Effector memory CD8-positive, alpha-beta T cell (primary cell): ENCODE measurements at places on chromosomes 7 and 10.

DNA sequence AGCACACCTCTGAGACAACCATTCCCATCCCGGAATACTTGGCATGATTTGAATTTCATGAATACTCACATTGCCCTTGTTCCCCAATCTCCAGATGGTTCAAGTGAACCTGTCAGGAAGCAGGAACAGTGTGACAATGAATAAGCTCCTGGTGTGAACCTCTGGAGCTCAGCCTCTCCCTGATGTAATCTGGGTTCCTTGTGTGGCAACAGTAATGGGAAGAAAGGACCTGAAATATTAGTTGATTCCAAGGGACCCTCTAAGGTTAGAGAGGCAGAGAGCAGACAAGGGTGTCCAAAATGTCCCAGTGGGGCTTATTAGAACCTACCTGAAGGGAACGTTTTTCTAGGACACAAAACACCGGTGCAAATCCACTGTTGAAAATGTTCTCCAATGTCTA is 8.5 kb downstream of the OR2A7 start:
- no peaks in the 10 kb centered on the region for H3K4me1 ChIP-seq

GRCh38 chr7:43653466-43653865 is 70.6 kb downstream of the STK17A start:
- H3K4me1 ChIP-seq: peaks cover 49% of the 10 kb centered on the region
- no peak overlapping the region for H3K27ac ChIP-seq
- H3K4me3 ChIP-seq: no peak overlapping the region
- H3K36me3 ChIP-seq: peaks cover 35% of the 10 kb centered on the region
- no peaks in the 10 kb centered on the region for H3K27me3 ChIP-seq
- no peak for DNase-seq

DNA sequence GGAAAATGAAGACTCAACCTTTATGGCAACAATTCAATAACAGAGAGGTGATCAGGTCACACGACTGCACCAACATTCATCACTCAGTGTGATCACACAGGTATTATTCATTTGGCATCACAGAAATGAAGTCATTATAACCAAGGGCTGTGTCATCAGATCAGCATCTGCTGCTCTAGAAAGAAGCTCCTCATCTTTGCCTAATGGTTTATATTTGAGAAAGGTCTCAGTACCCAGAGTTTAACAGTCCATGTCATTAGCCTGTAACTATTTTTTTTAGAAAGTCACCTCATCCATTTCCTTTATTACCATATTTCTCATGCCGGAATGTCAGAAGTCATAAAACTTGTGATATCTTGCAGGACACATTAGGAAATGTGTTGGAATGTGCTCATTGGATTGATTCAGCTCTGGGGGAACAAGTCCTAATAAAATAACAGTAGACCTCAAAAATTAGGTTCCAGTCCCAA is 45.1 kb upstream of the PRKG1 start:
- H3K4me3 ChIP-seq: no peak overlapping the region
- DNase-seq: no peak
- H3K27ac ChIP-seq: no peak overlapping the region
- H3K4me1 ChIP-seq: no peaks in the 10 kb centered on the region

GRCh38 chr10:27482984-27483956 is 20.8 kb upstream of the RAB18 start:
- no peak for DNase-seq
- H3K27me3 ChIP-seq: peaks cover 46% of the 10 kb centered on the region
- no peak overlapping the region for H3K27ac ChIP-seq
- no peaks in the 10 kb centered on the region for H3K36me3 ChIP-seq

GRCh38 chr7:22972207-22972606 is 41.7 kb downstream of the HYCC1 start:
- no peak for DNase-seq
- peaks cover 16% of the 10 kb centered on the region for H3K36me3 ChIP-seq
- H3K27me3 ChIP-seq: no peaks in the 10 kb centered on the region
- no peaks in the 10 kb centered on the region for H3K4me1 ChIP-seq

- no peak overlapping the region for H3K27ac ChIP-seq
- no peaks in the 10 kb centered on the region for H3K27me3 ChIP-seq
- no peak overlapping the region for H3K4me3 ChIP-seq
- DNase-seq: no peak
- H3K36me3 ChIP-seq: no peaks in the 10 kb centered on the region
Measured at GRCh38 chr7:77157446-77157845, 35.0 kb downstream of the CCDC146 start.

DNA sequence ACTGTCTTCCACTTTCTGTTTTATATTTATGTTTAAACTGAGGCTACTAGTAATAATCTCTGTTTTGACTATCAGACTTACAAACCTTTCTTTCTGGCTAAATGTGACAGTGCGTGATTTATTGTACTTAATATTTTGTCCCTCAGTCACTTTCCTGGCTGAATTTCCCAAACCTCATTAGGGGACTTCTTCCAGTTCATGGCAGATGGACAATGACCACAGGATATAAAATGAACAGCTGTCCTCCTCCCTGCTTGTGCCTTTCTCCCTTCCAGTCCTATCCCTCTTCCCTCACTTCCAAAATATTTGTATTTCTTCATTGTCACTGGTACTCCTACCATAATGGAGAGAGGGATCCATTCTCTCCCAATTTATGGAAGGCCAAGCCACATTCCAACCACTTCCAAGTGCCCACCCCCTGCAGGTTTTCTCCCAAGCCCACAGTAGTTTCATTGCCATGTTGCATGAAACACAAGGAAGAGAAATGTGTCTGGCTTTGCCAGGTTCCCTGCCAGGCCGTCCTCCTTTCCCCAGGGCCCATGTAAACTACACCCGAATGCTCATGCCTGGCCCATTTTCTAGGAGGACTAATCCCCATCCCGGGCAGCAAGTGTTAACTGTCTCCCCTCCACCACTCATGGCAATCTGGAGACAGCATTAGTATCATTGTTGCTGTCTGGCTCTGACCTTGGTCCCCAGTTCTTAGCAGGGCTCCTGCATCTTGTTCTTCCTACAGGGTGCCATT is 269.5 kb upstream of the SLC26A5 start:
- no peaks in the 10 kb centered on the region for H3K4me1 ChIP-seq
- H3K4me3 ChIP-seq: no peak overlapping the region
- H3K27me3 ChIP-seq: peaks cover 15% of the 10 kb centered on the region
- no peak for DNase-seq

GRCh38 chr7:102434039-102434486 is 688 bp downstream of the ORAI2 start:
- no peak for DNase-seq
- H3K27ac ChIP-seq: peak overlapping the region; percentile 96
- no peaks in the 10 kb centered on the region for H3K27me3 ChIP-seq
- H3K4me3 ChIP-seq: peak overlapping the region; percentile 73
- H3K36me3 ChIP-seq: peaks cover 49% of the 10 kb centered on the region

GRCh38 chr7:104962781-104963180 is 51.2 kb upstream of the KMT2E start:
- peak overlapping the region; percentile 15 for H3K27ac ChIP-seq
- no peaks in the 10 kb centered on the region for H3K27me3 ChIP-seq
- no peak for DNase-seq
- peaks cover 5% of the 10 kb centered on the region for H3K4me1 ChIP-seq
- H3K4me3 ChIP-seq: no peak overlapping the region

DNA sequence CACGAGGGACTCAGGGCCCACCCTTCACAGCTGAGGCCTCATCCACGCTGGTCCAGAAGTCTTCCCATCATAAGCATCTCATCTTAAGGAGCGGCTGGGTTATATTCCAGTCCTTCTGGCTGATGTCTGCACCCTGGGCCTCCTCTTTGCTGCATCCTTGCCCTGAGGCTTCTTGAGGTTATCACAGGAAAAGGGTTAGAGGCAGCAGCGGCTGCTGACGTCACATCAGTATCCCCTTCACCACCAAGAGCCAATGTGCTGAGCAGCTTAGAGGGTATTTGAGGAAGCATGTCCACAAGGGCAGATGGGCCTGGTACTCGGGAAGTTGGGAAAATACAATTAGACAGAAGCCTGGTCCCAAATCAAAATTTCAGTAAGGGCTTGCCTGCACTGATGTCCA is 125.1 kb downstream of the PLXNA4 start:
- peaks cover 76% of the 10 kb centered on the region for H3K4me1 ChIP-seq
- peak overlapping the region; percentile 69 for H3K4me3 ChIP-seq
- DNase-seq: peak; percentile 62
- H3K27ac ChIP-seq: peak overlapping the region; percentile 91

GRCh38 chr7:116790025-116790424 is 72.4 kb upstream of the CAPZA2 start:
- no peaks in the 10 kb centered on the region for H3K36me3 ChIP-seq
- H3K4me3 ChIP-seq: no peak overlapping the region
- no peaks in the 10 kb centered on the region for H3K4me1 ChIP-seq
- DNase-seq: no peak
- H3K27ac ChIP-seq: no peak overlapping the region

GRCh38 chr10:62715383-62715782 is 89.1 kb upstream of the ADO start:
- H3K27me3 ChIP-seq: no peaks in the 10 kb centered on the region
- no peak overlapping the region for H3K4me3 ChIP-seq
- H3K36me3 ChIP-seq: no peaks in the 10 kb centered on the region
- no peak overlapping the region for H3K27ac ChIP-seq
- no peak for DNase-seq
- H3K4me1 ChIP-seq: no peaks in the 10 kb centered on the region

DNA sequence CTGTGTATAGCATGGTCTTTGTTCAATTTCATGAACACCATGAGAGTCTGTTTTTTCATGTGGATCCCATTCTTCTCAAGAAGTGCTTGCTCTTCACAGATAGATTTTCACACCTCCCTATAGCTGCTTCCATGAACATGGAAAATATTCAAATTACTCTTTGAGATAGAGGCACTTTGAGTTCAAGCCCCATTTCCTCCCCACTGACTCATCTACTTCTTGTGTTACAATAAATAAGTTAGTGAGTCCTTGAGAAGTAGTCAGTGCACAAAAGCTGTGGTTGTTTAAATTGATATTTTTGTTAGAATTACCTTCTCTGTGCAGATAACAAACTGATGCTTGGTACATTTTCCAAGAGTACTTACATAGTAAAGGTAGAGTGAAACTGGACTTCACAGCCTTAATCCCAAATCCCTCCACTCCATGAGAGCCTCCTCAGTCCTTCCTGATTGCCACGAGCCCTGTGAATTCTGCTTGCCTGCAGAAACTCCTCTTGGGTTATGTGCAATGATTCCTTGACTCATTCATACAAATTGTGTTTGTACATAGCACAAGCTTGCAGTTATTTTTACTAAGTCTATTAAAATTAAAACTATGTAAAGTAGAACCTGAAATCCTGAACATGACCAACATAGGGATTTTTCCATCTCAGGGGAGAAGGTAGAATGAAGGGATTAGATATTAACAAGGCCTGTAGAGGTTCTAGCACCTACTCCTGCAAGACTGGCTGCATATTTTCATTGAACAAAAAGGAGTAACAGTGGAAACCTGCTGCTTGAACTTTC is 496.2 kb downstream of the TNS3 start:
- no peaks in the 10 kb centered on the region for H3K4me1 ChIP-seq
- H3K36me3 ChIP-seq: no peaks in the 10 kb centered on the region
- H3K4me3 ChIP-seq: no peak overlapping the region
- no peak for DNase-seq

DNA sequence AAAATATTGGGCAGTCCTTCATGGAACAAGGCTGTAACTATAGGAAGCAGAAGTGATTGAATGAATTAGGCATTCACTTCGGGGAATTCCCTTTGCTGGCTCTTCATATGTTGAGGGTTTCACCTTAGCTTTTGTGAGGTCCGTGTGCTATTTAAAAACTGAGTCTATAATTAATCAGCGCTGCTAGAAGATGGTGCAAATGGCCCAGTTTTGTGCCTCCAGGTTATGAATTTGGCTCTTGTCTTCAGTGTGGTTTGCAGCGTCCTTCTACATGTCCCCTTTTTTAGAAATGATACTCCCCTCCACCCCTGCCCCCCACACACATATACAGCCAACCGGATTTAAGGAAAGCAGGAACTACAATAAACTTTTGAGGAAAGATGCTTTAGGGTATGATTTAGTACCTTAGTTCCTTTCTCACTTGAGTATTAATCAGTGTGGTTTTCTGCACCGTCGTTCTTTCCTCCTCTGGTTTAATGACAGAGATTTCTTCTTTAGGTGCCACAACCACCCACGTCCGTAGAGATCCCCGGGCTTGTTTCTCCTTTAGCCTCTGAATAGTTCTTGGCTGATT is 110.6 kb upstream of the SAMD8 start:
- no peak for DNase-seq
- no peak overlapping the region for H3K4me3 ChIP-seq
- H3K27me3 ChIP-seq: no peaks in the 10 kb centered on the region
- peaks cover 3% of the 10 kb centered on the region for H3K4me1 ChIP-seq
- peak overlapping the region; percentile 81 for H3K27ac ChIP-seq

GRCh38 chr7:136958016-136958415 is 89.6 kb downstream of the CHRM2 start:
- DNase-seq: no peak
- H3K27ac ChIP-seq: no peak overlapping the region
- H3K4me1 ChIP-seq: no peaks in the 10 kb centered on the region
- H3K4me3 ChIP-seq: no peak overlapping the region
- H3K36me3 ChIP-seq: no peaks in the 10 kb centered on the region

DNA sequence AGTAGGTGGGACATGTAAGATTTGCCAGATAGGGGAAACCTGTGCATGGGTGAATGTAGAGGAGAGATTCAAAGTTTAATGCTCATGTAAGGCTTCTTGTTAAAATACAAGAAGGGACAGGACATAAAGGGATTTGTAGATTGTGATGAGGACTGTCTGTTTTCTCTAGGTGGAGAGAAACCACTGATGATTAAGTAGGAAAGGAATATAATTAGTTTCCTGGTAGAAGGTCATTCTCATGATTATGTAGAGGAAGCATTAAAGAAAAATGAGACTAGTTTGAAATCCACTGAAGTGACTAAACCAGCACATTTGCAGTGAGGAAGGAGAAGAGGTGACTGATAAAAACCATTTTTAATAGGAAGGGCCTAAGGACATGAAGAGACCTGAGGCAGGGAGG is 19.6 kb upstream of the MACC1 start:
- DNase-seq: no peak
- no peaks in the 10 kb centered on the region for H3K36me3 ChIP-seq
- H3K27ac ChIP-seq: no peak overlapping the region
- H3K27me3 ChIP-seq: no peaks in the 10 kb centered on the region
